ENCODE measurements at places on chromosomes 7 and 10.

- no peak for DNase-seq
Observed at GRCh38 chr10:86753638-86754434, 2.6 kb upstream of the BMPR1A start.

- no peak for DNase-seq
Observed at GRCh38 chr10:33215154-33215553, 119.3 kb downstream of the NRP1 start.

GRCh38 chr10:101394524-101395133, 40.7 kb downstream of the BTRC start:
- no peak for DNase-seq

DNA sequence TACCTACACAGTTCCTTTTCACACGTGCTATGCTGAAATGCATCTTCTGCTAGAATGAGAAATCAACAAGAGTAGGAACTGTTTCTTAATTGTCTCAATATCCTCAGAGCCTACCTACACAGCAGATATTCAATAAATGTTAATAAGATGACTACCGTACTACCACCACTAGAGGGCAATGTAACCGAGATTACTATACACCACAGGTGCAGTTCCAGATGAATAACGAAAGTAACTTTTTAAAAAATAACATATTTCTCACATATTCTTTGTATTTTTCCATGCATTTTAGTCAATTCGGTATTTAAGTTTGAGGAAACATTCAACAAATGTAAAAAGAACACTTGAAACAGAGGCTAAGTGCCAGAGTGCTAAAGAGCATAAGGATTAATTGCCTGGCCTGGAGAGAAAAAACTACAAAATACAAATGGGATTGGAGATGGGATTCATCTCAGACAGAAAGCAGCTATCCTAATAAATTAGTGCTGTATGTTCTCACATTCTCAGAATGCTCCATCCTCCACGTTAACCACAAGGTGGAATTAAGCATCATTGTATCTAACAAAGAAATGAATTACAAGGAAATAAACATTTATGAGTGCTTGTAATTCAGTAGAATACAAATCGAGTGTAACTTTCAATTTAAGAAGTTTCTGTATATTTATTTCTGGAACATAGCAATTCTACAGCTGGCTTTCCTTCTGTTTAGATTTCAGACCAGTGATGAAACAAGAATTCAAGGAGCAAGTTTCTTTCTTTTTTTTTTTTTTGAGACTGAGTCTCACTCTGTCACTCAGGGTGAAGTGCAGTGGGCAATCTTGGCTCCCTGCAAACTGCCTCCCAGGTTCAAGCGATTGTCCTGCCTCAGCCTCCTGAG, 20.3 kb upstream of the HECTD2 start:
- DNase-seq: no peak

- no peak for DNase-seq
Observed at GRCh38 chr10:80272793-80273522, 16.5 kb downstream of the MAT1A start.

GRCh38 chr10:89904755-89905154, 203.4 kb downstream of the KIF20B start:
- DNase-seq: no peak

DNA sequence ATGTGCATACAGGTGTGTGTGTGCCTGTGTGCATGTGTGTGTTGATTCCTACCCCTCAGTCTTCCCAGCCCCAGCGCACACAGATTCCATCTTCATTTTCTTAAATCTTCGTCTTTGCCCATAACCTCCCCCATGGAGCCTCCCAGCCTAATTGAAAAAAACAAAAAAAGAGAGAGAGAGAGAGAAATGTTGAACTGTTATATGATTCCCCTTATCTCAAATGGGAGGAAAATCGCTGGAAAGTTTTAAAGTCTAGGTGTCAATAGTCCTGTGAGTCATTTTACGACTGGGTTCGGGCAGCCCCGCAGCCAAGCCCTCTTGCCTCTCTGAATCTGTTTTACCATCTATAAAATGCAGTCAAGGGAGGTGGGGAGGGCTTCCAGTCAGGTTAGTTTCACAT, 60.9 kb downstream of the SPOCK2 start:
- no peak for DNase-seq

GRCh38 chr7:43647673-43648472, 65.0 kb downstream of the STK17A start:
- DNase-seq: no peak

DNA sequence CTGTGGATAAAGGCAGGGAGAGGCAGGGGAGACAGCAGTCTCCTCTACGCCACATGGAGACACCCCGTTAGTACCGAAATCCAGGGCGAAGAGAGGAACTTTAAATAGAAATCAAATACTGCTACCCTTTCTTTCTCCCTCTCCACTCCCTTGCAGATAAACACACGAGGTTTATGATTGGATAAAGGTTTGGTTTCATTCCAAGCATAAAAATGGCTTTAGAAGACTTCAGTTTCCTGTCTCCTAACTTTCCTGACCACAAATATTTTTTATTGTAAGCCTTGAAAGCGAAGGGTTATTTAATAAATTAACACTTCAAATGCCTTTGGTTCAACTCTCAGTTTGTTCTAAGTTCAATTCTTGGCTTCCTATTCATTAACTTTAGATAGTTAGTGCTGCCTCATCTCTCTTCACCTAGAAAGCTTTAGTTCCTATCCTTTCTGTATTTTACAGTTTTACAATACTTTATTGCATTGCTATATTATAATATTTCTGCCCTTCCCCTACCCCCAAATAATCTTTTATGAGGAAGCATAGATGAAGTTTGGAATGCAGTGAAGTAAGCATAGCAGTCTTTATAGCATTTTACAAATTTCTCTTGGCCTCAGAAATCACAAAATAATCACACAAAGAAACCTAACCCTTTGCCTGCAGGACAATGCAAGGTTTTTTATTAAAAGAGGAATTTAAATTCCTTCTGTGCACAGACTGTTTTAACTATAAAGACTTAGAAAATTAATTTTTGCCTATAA, 31.5 kb upstream of the ARID5B start:
- no peak for DNase-seq

DNA sequence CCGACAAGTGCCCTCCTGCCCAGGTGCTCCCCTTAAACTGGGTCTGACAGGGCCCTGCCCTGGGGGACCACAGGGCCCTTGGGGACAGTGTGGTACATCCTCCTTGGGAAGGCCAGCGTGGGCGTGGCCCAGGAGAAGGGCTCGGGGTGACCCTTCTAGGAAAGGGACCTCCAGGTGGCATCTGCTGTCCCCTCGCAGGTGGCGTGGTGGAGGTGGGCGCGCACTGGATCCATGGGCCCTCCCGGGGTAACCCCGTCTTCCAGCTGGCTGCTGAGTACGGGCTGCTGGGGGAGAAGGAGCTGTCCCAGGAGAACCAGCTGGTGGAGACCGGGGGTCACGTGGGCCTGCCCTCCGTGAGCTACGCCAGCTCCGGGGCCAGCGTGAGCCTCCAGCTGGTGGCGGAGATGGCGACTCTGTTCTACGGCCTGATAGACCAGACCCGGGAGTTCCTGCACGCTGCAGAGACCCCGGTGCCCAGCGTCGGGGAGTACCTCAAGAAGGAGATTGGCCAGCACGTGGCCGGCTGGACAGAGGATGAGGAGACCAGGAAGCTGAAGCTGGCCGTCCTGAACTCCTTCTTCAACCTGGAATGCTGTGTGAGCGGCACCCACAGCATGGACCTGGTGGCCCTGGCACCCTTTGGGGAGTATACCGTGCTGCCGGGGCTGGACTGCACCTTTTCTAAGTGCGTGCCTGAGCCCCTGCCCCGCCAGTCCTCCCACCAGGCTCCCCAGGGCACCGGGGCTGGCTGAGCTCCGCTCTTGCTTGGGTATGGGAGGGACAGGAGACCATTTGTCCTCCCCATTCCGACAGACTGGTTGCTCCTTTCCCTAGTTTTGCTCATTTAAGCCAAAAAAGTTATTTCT, 972 bp downstream of the PAOX start:
- DNase-seq: no peak

DNA sequence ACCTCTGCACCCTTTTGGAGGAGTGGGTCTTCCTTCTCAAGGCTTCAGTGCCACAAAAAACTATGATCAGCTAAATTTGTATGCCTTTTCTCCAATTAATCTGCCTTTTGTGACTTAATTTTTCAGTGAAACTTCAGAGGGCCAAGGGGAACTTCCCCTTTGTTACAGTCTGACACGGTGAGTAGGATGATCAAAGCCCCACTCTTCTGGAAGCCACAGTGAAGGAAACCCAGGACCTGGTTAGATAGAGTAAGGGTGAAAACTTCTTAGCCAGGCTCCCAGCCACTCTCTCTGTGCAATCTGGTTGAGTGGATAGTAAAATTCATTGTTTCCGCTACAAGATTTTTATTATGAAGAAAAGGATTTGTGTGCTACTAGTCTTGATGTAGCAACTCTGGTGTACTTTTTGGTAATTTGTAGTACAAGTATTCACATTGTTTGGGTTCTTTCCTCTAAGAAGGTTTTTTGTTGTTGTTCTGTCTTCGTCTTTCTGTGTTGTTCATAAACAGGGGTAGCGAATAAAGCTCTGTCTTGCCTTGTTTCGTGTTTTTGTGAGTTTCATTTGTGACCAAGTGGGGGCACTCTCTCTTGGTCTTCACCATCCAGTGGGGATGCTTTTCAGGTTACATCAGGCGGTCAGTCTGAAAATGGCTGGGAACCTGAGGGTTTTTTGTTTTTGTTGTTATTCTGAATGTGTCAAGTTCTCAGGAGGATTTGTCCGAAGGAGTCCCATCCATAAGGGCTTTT, 268.5 kb upstream of the NPSR1 start:
- no peak for DNase-seq

DNA sequence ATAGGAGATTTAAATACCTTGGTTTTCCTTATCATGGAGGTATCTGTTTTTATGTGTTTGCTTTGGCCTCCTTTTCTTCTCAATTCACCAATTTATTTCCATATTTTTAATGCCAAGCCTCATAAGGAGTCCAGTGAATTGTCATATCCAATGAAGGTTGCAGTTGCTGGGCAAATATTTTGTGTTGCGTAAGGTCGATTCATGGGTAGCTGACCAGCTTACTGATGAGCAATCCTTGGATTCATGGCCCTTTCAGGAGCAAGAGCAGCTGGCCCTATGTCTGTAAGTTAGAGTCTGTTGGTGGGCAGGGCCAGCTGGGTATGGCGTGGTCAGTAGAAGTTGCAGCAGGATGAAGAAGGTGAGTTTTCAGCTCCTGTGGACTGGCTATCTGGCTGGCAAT, 182.9 kb downstream of the PFKFB3 start:
- DNase-seq: no peak
